Mesothelial cell of epicardium (in vitro differentiated cells): ENCODE measurements at places on chromosomes 6 and 20. TPM values are rescaled to one million over a fixed set of nuclear protein-coding genes. Genes with fewer than 3 reads are reported as not detected.

The EDEM2 gene
- total RNA-seq: 15.1 to 17.3 TPM (median 16.5 TPM) in 3 replicates

The LPA gene
- total RNA-seq: 0.93 to 2.0 TPM (median 1.3 TPM) in 3 replicates

The KHDC1 gene
- 9.5 to 10.2 TPM (median 10.2 TPM) in 3 replicates for total RNA-seq

The GGTLC1 gene
- total RNA-seq: not detected in 3 replicates

The NSFL1C gene
- total RNA-seq: 73.7 to 76.7 TPM (median 74.8 TPM) in 3 replicates

The MMP24 gene
- total RNA-seq: 0.99 to 1.3 TPM (median 1.1 TPM) in 3 replicates

The CASS4 gene
- total RNA-seq: 0.67 to 0.78 TPM (median 0.72 TPM) in 3 replicates

The WFDC6 gene
- total RNA-seq: not detected in 3 replicates

The BEND3 gene
- 10.3 to 10.5 TPM (median 10.4 TPM) in 3 replicates for total RNA-seq

The ASXL1 gene
- total RNA-seq: 173 to 182 TPM (median 173 TPM) in 3 replicates

GRCh38 chr6:88629838-88630494 lies 333.5 kb downstream of the RNGTT start:
- H3K4me3 ChIP-seq: no peak overlapping the region
- no peak overlapping the region for H3K27ac ChIP-seq
- peaks cover 7% of the 10 kb centered on the region for H3K4me1 ChIP-seq

- H3K4me3 ChIP-seq: no peak overlapping the region
- no peaks in the 10 kb centered on the region for H3K36me3 ChIP-seq
- peaks cover 11% of the 10 kb centered on the region for H3K27me3 ChIP-seq
- no peak for DNase-seq
Observed at GRCh38 chr6:155504848-155505607, 49.4 kb upstream of the NOX3 start.

DNA sequence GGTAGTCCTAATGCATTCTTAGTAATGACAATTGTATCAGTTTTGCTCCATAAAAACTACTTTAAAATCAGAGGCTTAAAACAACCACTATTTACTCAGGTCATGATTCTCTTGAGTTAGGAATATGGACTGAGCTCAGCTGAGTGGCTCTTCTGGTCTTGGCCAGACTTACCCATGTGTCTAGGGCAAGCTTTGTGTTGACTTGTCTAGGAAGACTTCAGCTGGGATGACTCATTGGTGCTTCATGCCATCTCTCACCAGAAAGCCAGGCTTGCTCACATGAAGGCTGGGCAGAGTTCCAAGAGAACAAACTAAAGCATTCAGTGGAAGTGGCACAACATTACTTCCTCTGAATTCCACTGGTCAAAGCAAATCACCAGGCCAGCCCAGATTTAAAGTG lies 155.3 kb downstream of the DHX35 start:
- no peak for DNase-seq
- peaks cover 22% of the 10 kb centered on the region for H3K27me3 ChIP-seq
- no peaks in the 10 kb centered on the region for H3K36me3 ChIP-seq
- H3K27ac ChIP-seq: no peak overlapping the region
- H3K4me1 ChIP-seq: no peaks in the 10 kb centered on the region

GRCh38 chr6:160248538-160248937 lies 10.1 kb downstream of the SLC22A2 start:
- no peak overlapping the region for H3K4me3 ChIP-seq
- peaks cover 21% of the 10 kb centered on the region for H3K4me1 ChIP-seq
- H3K27ac ChIP-seq: no peak overlapping the region
- peaks cover 6% of the 10 kb centered on the region for H3K27me3 ChIP-seq
- no peak for DNase-seq

DNA sequence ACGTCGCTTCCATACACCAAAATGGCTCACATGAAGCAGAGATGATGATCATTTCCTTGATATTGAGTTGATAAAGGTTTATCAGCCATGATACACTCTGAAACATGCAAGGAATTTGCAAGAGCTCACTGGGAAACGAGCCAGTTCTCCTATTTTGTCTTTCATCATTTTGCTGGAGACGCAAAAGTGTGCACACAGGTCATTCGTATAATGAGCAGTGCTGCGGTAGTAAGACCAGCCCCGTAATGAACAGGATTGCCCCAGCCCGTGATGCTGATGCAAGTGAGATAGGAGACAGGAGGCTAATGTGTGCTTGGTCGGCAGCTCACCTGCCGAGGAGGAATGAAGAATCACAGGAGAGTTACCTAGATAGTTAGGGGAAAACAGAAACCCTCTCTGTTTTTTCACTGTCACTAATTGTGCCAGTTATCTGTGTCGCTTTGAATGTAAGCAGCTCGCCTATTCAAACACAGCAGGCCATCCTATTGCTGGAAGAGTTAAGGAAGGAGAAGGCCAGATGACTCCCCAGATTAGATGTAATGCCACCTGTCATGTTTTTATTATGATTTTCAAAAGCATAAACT lies 391.8 kb downstream of the SAMD5 start:
- peaks cover 10% of the 10 kb centered on the region for H3K4me1 ChIP-seq
- no peaks in the 10 kb centered on the region for H3K27me3 ChIP-seq
- H3K36me3 ChIP-seq: no peaks in the 10 kb centered on the region
- no peak overlapping the region for H3K4me3 ChIP-seq
- peak overlapping the region; percentile 62 for H3K27ac ChIP-seq

DNA sequence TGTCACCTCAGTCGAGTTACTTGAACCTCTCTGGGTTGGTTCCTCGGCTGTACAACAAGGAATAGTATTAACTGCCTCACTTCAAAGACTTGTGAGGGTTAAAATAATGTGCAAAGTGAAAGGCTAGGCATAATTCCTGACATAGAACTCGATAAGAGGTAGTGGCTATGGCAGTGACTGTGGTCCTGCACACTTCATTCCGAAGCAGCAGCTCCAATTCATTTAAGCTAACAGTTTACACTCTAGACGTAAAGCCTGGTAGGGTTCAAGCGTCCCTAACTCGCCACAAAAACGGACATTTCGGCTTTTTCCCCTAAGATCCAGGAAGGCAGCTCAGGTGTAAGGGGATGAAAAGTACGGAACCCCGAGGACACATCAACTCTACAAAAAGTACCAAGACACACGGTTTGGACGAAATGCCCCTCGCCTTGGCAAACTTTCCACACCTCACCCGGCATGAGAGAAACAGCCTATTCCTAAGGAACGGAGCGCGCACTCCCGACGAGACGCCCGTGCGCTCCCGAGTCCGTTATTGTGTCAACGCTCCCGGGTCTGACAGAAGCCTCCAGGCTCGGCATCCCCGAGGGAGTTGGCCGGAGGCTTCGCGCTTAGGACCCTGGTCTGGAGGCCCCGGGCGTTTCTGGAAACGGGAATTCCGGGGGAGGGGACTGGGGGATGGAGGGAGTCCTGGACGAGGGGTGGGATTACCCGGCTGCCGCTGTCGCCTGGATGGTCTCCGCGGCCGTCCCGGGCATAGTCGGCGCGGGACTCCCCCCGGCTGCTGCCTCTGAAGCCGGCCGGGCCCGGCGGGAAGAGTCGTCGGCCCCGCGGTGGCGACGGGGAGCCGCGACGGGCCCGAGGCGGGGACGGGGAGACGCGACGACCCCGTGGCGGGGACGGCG lies 937 bp downstream of the ZNF318 start:
- H3K27me3 ChIP-seq: no peaks in the 10 kb centered on the region
- peak; percentile 64 for DNase-seq
- H3K27ac ChIP-seq: peak overlapping the region; percentile 87
- peaks cover 24% of the 10 kb centered on the region for H3K4me1 ChIP-seq
- H3K4me3 ChIP-seq: peak overlapping the region; percentile 83

GRCh38 chr6:121603486-121603885 lies 168.0 kb downstream of the GJA1 start:
- H3K4me3 ChIP-seq: no peak overlapping the region
- H3K4me1 ChIP-seq: peaks cover 6% of the 10 kb centered on the region
- H3K27ac ChIP-seq: no peak overlapping the region
- H3K36me3 ChIP-seq: no peaks in the 10 kb centered on the region

GRCh38 chr20:64099086-64099786 lies 8.1 kb downstream of the NPBWR2 start:
- H3K27me3 ChIP-seq: peaks cover 44% of the 10 kb centered on the region
- no peaks in the 10 kb centered on the region for H3K36me3 ChIP-seq
- H3K4me1 ChIP-seq: peaks cover 2% of the 10 kb centered on the region
- DNase-seq: no peak

- peaks cover 1% of the 10 kb centered on the region for H3K4me1 ChIP-seq
- peaks cover 67% of the 10 kb centered on the region for H3K27me3 ChIP-seq
- H3K36me3 ChIP-seq: no peaks in the 10 kb centered on the region
- DNase-seq: no peak
- H3K4me3 ChIP-seq: no peak overlapping the region
Observed at GRCh38 chr6:166104107-166104506, 63.5 kb downstream of the TBXT start.

DNA sequence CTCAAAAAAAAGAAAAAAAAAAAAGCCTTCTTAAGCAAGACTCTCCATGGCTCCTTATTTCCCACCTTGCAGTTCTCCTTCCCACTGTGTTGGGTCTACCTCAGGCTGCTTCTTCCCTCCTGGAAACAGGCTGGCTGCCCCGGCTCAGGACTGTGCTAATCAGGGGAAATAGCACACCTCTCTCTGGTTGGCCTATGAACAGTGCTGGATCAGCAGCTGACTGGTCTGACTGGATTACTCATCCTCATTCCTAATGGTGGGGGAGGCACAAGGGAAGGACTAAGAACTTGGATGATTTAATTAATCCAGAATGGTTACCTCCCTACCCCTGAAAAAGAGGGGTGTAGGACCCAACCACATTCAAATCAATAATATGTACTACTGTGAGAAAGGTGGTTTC lies 3.9 kb upstream of the SRSF3 start:
- peaks cover 7% of the 10 kb centered on the region for H3K4me1 ChIP-seq
- no peak overlapping the region for H3K4me3 ChIP-seq
- no peak for DNase-seq
- peak overlapping the region; percentile 43 for H3K27ac ChIP-seq
- no peaks in the 10 kb centered on the region for H3K36me3 ChIP-seq

- no peaks in the 10 kb centered on the region for H3K36me3 ChIP-seq
- H3K4me1 ChIP-seq: peaks cover 20% of the 10 kb centered on the region
- no peak overlapping the region for H3K4me3 ChIP-seq
- H3K27me3 ChIP-seq: no peaks in the 10 kb centered on the region
Observed at GRCh38 chr6:143621876-143622605, 55.7 kb upstream of the PHACTR2 start.

DNA sequence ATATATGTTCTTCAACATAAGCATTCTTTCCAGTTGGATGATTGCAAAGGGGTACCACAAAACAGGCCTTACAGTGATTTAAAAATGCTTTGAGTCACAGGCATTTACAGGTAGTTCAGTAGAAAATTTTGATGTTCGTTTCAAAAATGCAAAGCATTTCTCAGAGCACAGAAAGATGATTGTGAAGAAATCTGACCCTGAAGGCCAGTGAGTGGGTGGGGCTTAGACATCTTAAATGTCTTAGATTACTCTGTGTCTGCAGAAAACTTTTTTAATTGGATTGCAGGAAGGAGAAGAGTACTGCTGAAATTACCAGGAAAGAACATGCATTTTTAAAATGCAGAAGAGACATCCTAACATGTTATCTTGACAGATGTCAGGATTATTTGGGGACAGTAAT lies 268.3 kb downstream of the CDKAL1 start:
- peaks cover 24% of the 10 kb centered on the region for H3K4me1 ChIP-seq
- peaks cover 12% of the 10 kb centered on the region for H3K36me3 ChIP-seq
- no peak for DNase-seq
- H3K27me3 ChIP-seq: no peaks in the 10 kb centered on the region
- peak overlapping the region; percentile 74 for H3K27ac ChIP-seq
- H3K4me3 ChIP-seq: no peak overlapping the region

DNA sequence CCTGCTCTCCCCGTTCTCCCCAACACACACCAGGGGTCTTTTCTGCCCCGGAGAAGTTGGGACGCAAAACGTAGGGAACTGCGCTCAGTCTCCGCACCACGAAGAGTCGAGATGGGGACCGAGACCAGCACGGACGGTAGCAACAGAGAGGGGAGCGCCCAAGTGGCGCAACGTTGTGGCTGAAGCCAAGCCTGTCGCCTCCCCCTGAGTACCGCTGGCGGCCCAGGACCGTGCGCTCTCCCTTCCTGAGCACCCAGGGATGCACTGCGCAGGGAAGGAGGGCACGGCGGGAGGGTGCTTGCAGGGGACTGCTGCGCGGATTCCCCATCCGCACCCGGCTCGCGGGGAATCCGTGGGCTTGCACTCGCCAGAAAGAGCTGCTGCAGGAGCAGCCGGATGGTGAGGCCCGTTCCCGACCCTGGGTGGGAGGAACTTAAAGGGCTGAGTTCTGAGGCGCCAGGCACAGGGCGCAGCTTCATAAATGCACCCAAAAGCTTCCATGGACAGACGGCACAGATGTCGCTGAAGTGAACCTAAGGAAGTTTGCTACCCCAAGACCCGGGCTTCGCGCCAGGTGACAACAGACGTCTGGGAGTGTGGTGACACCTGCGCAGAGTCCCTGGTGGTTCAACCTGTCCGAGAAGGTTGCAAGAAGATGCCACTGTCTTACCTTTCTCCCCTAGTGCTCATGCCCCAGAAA lies 178.7 kb downstream of the TBXT start:
- H3K4me3 ChIP-seq: peak overlapping the region; percentile 68
- H3K27me3 ChIP-seq: peaks cover 98% of the 10 kb centered on the region
- no peak for DNase-seq
- H3K36me3 ChIP-seq: no peaks in the 10 kb centered on the region
- peaks cover 25% of the 10 kb centered on the region for H3K4me1 ChIP-seq

DNA sequence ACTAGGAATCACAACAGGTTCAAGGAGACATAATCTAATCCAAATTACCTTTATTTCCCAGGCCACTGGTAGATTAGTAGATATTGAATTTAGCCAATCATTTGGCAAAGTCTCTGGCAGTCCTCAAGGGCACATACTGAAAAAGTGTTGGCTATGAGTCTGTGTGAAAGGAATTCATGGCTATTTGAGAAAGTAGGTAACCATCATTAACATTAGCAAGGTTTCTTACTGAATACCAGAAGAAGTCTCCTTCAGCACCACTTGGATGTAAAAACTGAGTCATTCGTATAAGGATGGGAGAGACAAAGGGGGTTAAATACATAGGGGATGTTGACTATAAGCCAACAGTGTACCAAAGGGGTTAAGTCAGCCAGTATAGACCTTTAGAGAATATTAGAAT lies 36.7 kb downstream of the AGPAT4 start:
- no peak for DNase-seq
- no peak overlapping the region for H3K4me3 ChIP-seq
- peaks cover 2% of the 10 kb centered on the region for H3K36me3 ChIP-seq

DNA sequence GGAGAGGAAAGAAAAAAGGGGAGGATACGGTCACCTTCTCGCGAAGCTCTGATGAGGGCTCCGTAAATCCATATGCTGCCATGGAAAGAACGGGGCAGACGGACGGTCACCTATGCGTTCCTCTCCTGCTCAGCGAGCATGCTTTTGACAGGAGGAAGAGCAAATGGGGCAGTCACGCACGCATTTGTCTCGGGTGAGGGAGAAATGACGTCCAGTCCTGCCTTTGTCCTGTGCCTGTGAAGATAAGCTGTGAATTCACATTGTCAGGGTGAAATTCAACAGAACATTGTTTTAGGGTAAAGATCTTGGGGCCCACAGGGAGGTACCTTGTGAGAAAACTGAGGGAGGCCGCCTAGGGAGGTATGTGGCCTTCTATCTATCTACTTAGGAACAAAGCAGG lies 83.8 kb downstream of the IRF4 start:
- H3K27ac ChIP-seq: no peak overlapping the region
- peaks cover 19% of the 10 kb centered on the region for H3K27me3 ChIP-seq
- DNase-seq: no peak

GRCh38 chr6:7568021-7568420 lies 22.0 kb upstream of the SNRNP48 start:
- H3K27me3 ChIP-seq: no peaks in the 10 kb centered on the region
- DNase-seq: no peak
- peak overlapping the region; percentile 25 for H3K27ac ChIP-seq
- H3K36me3 ChIP-seq: peaks cover 62% of the 10 kb centered on the region
- H3K4me3 ChIP-seq: no peak overlapping the region
- H3K4me1 ChIP-seq: no peaks in the 10 kb centered on the region
